ENCODE measurements at places on chromosomes 4 and X.
A peak's percentile ranks its signal among the peaks of the same experiment; 100 is the strongest.

DNA sequence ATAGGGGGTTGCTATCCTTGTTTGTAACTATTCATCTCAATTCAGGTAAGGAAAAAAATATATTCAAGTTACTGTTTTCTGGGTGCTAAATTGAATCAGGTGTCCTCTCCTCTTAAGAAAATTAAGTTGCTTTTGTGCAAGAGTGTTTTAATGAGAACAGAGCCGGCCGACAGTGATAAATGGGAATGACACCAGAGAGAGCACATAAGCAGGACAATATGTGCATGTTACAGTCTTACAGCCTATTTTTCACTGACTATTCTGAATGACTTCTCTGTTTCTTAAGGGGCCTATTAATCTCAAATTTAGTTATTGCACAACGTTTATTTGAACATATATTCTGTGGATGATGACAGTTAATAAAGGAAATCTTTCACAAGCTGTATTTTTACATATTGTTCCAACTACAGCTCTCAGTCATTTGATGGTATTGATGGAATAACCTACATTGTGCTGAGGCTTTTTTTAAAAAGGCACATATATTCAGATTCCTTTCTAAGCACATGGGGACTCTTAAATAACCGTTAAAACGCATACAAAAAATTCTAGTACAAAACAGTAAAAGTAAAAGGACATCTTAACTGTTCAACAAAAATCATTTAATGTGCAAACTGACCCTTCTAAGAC, 68.4 kb downstream of the SLC10A7 start:
- DNase-seq: no peak

GRCh38 chr4:72218953-72219352, 187.2 kb downstream of the NPFFR2 start:
- DNase-seq: no peak

GRCh38 chr4:84568496-84568895, 14.4 kb upstream of the CDS1 start:
- DNase-seq: no peak

DNA sequence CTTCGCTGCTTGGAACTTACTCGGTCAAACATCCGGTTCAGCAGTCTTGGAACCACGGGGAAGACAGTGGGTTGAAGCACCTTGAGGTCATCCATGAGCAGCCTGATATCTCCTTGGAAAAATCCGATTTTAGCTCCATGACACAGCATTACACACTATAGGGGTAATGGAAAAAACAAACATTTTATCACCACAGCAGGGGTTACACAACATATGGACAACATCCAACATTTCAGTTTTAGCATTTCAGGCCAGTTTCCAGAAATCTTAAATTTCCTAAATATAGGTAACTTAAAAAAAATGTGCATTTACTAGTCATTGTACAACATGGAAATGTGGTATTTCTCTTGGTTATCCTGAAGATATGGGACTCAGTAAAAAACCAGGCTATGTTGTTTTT, 34.4 kb upstream of the CENPU start:
- no peak for DNase-seq

DNA sequence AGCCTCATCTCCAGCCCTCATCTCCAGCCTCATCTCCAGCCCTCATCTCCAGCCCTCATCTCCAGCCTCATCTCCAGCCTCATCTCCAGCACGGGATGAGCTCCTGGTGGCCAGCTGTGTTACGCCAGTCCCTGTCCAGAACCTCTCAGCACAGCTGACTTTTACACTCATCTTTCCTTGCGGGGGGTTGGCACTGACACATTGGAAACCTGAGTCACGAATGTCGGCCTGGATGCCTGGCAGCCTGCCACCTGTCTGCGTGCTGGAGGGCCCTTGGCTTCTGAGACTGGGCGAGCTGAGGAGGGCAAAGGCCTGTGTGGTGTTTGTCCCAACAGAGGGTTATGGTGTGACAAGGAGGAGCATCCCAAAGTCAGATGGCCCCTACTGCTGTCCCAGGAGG, 66.1 kb upstream of the HGFAC start:
- DNase-seq: no peak

GRCh38 chr4:82043809-82044137, 330.0 kb downstream of the HNRNPD start:
- no peak for DNase-seq

- DNase-seq: no peak
These were observed 47.8 kb downstream of the BEX3 start for GRCh38 chrX:103423955-103424638.

GRCh38 chr4:15649914-15650545, 5.1 kb downstream of the FBXL5 start:
- DNase-seq: peak; percentile 11

DNA sequence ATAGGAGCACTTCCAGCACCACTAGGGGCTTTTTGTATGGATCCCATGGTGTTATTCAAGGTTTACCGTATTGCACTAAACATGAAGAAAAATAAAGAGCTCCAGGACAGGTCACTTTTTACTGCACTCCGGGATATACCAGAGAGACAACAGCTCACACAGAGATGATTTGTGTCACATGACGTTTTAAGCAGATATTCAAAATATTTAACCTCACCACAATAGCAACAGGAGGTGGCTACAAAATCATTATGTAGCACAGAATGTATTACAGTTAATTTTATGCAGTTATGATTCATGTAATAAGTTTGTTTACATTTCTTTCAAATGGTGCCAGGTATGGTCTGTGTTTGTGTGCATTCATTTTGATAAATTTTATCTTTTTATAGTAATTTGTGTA, 100.6 kb downstream of the LUZP4 start:
- DNase-seq: no peak

DNA sequence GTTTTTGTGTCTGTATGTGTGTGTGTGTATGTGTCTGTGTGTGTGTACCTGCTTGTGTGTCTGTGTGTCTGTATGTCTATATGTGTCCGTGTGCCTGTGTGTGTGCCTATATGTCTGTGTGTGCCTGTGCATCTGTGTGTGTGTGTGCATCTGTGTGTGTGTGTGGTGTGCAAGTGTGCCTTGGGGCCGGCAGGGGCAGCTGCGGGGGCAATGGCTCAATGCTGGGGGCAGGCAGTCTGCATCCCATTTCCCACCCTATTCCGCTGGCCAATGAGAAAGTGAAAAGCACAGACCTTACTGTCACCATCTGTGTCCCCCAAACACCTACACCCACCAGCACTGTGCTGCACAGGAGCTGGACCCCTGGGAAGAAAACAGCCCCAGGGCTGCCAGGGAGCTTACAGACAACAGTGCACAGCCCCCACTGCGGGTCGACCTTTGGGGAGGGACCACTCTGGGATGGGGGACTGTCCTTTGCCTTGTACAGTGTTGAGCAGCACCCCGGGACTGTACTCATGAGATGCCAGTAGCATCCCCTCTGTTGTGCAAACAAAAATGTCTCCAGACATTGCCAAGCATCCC, 246.0 kb downstream of the EVC2 start:
- no peak for DNase-seq

GRCh38 chrX:139762400-139763183, 54.6 kb upstream of the MCF2 start:
- no peak for DNase-seq

GRCh38 chr4:182294451-182294850, 51.2 kb downstream of the TENM3 start:
- no peak for DNase-seq

DNA sequence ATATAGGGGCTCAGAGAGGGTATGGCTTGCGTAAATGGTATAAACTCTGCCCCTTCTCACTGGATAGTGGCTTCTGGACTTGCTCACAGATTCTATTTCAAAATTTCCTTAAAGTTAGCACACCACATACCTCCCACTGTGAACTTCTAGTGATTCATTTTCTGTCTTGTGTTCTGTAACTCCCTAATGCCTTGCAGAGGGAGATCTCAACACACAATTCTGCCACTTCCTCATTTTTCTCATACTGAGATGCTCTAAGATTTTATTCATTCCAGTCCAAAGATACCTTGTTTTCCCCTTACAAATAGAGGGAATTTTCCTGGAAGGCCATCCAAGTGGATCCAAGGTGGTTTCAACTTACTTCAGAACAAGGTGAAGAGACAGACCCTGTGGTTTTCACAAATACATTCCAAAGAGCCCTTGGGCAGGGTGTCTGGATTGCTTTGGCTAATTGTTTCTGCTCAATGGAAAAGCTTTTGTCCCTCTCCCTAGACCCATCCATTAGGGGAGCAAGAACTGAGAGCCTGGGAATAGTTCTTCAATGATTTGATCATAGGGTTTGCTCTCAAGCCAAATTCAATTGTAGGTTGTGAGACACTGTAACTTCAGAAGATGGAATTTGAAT, 52.1 kb upstream of the CAPN6 start:
- no peak for DNase-seq

DNA sequence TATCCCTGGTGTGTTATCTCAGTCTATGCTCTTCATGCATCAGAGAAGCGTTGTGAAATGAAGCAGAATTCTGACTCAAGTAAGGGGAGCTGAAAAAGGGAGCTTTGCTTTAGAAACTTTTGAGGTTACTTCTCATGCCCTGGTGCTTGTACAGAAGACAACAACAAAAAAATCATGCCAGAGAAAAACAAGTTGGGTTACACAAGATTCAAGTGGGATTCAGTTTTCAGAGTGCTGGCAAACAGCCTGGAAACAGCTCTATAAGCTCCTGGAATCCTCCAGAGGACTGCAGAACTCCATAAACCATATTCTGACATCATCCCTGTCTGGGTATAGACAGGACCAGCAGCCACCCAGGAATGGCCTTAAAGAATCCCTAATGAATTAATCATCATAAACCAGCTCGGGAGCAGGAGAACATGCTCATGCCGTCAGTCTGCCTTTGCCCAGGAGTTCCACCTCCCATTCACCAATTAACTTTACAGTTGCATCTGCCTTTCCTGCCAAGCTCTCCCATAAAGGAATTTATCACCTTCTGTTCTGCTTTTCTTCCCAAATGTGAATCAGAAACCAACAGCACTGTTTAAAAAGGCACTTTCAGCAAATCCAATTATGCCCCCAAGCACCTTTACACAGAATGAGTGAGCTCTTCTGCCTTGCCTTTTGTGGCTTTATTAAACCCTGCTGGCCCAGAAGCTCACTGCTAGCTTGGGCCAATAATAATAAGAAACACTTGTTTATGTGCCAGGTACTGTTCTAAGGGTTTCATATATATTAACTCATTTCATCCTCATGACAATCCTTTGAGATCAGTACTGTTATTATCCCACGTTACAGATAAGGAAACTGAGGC, 54.5 kb upstream of the FBXW7 start:
- no peak for DNase-seq

- DNase-seq: no peak
These were observed 773 bp downstream of the PRMT9 start for GRCh38 chr4:147683188-147683591.

- DNase-seq: no peak
These were observed 41.3 kb upstream of the GPC3 start for GRCh38 chrX:134026565-134027311.

- DNase-seq: no peak
These were observed 93.2 kb downstream of the IL1RAPL2 start for GRCh38 chrX:104659005-104659744.

- no peak for DNase-seq
These were observed 13.4 kb upstream of the PLCXD1 start for GRCh38 chrX:267771-268261.

DNA sequence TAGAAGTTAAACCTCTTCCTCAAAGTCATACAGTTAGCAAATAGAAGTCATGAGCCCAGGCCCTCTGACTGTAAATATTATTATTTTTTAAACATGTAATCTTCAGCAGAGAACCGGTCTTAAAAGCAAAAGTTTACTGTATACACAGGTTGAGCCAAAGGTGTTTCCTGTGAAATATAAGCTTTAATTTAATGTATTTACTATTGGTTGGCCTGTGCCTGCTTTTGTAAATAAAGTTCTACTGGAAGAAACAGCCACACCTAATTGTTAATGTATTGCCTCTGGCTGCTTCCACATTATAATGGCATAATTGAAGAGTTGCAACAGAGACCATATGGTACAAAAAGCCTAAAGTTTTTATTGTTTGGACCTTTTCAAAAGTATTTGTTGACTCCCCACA, 61.0 kb upstream of the PRDM8 start:
- DNase-seq: no peak

- DNase-seq: no peak
These were observed 222.6 kb downstream of the SPIN4 start for GRCh38 chrX:63128509-63128908.

- no peak for DNase-seq
These were observed 3.5 kb upstream of the SERTM2 start for GRCh38 chrX:111507933-111508332.

DNA sequence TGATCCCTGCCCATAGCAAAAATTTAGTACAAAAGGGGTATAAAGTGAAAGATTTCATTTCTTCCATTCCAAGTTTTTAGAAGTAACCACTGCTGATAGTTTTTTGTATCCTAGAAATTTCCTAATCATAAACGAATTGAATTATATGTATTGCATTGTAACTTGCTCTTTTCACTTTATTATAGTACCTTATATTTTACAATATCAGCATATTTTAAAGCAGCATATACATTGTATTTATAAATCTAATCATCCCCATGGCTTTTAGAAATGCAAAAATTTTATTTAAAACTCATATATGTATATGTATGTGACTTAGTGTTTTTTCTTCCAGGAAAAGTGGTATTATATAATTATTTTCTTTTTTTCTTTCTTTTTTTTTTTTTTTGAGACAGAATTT, 27.7 kb downstream of the STAG2 start:
- DNase-seq: no peak

DNA sequence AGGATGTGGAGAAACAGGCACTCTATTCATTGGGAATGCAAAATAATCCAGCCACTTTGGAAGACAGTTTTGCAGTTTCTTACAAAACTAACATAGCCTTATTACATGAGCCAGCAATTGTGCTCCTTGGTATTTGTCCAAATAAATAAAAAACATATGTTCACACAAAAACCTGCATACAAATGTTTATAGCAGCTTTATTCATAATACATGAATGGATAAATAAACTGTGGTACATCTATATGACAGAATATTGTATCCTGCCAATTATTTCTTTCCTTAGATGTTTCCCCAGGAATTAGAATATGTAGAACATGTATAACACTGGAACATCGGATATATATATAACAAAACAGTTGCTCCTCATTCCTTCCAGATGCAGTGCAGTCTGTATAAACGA, 57.7 kb upstream of the VEGFC start:
- no peak for DNase-seq

DNA sequence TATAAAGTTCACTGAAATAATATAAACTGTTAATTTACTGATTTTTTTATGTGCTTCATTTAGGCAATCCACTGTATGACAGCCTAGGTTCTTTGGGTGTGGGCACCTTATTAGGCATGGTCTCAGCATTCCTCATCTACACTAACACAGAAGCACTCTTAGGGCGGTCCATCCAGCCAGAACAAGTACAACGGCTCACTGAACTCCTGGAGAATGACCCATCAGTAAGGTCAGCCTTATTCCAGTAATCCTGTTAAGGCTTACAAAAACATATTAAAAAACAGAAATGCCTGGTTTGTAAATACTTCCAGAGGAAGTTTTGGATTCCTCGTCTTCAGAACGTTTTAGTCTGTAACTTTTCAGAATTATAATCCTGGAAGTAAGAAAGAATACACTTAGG, 80.1 kb downstream of the SLC30A9 start:
- DNase-seq: no peak

- no peak for DNase-seq
These were observed 831.2 kb downstream of the CCSER1 start for GRCh38 chr4:90958256-90958895.
